ENCODE measurements at places on chromosomes 3 and 15.

- H3K27me3 ChIP-seq: peaks cover 20% of the 10 kb centered on the region
- H3K4me3 ChIP-seq: no peak overlapping the region
- H3K36me3 ChIP-seq: no peaks in the 10 kb centered on the region
- no peaks in the 10 kb centered on the region for H3K4me1 ChIP-seq
Measured at GRCh38 chr3:160477750-160478149, 28.2 kb upstream of the TRIM59 start.

GRCh38 chr3:8981296-8981695 is 18.0 kb upstream of the RAD18 start:
- H3K27ac ChIP-seq: no peak overlapping the region
- no peak overlapping the region for H3K4me3 ChIP-seq
- peaks cover 31% of the 10 kb centered on the region for H3K27me3 ChIP-seq
- no peak for DNase-seq

DNA sequence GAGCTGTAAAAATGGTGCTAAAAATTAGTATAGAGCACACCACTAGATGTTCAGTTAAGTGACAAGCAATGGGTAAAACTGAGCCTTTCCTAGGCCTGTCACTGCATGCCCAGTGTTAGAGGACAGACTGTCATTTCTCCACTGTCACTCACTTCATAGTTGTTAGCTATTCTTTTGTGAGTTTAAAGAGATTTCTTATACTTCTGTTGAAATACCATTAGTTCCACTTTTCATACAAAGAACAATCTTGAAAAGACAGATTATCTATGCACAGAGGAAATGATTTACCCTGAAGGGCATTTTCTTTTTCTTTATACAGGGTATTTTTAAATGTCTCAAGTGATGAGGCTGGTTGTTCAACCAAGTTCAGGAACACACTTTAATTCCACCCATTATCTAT is 28.3 kb upstream of the CHMP2B start:
- no peak for DNase-seq
- H3K4me3 ChIP-seq: no peak overlapping the region
- no peaks in the 10 kb centered on the region for H3K36me3 ChIP-seq
- H3K4me1 ChIP-seq: no peaks in the 10 kb centered on the region
- H3K27me3 ChIP-seq: peaks cover 11% of the 10 kb centered on the region

GRCh38 chr3:72155391-72156064 is 370.6 kb upstream of the PROK2 start:
- DNase-seq: no peak
- H3K27me3 ChIP-seq: peaks cover 4% of the 10 kb centered on the region
- H3K4me3 ChIP-seq: no peak overlapping the region
- no peak overlapping the region for H3K27ac ChIP-seq
- peaks cover 5% of the 10 kb centered on the region for H3K4me1 ChIP-seq

DNA sequence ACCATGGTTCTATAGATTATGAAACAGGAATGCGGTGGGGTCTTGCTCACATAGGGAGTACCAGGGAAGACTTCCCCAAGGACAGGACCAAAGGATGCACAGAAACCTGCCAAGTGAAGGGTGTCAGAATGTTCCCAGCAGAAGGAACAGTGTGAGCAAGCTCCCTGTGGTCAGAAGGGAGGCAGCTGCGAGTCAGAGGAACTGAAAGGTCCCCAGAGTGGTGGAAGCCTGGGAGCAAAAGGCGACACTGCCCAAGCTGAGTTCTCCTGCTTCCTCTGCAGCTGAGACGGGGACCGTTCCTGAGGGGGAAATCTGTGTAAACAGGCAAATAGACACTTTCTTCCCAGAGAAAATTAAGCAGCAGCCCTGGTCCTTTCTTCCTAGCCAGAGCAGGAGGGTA is 14.2 kb upstream of the SLC6A6 start:
- peaks cover 3% of the 10 kb centered on the region for H3K27me3 ChIP-seq
- H3K4me1 ChIP-seq: no peaks in the 10 kb centered on the region
- H3K36me3 ChIP-seq: no peaks in the 10 kb centered on the region
- H3K4me3 ChIP-seq: no peak overlapping the region

- no peak for DNase-seq
- H3K27me3 ChIP-seq: peaks cover 7% of the 10 kb centered on the region
- H3K36me3 ChIP-seq: no peaks in the 10 kb centered on the region
Measured at GRCh38 chr3:131744765-131745164, 242.0 kb upstream of the MRPL3 start.

DNA sequence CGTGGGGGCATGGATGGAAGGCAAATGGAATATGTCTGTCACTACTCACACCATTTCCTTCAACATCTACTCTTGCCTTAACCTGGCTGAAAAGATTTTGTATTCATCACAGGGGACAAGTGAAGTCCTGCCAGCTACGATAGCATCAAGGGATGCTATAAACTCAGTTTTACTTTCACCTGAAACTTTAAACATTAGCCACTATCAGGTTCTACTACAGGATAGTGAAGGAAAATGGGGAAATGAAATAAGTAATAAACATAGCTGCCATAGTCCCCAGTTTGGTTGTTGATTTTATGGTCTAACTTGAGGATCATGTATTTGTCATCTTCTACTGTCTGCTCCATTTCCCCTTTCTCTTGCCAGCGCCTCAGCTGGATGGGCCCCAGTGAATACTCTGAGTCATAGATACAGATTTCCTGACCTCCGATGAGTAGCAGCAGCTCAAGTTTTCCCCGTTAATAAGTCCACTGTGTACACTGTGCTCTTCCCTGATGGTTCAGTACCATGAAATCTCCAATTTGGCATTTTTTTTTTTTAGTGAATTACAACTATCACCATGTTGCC is 338.2 kb upstream of the SLCO3A1 start:
- no peak for DNase-seq
- no peak overlapping the region for H3K27ac ChIP-seq
- H3K36me3 ChIP-seq: no peaks in the 10 kb centered on the region
- H3K4me3 ChIP-seq: no peak overlapping the region
- H3K27me3 ChIP-seq: no peaks in the 10 kb centered on the region

All from activated T-cell treated with anti-CD3 and anti-CD28 coated beads, Interleukin-2, amount 50 U/mL, for 24 hours (primary cell).